Stimulated activated CD8-positive, alpha-beta memory T cell treated with anti-CD3 and anti-CD28 coated beads, Interleukin-4, amount 100 ng/mL, for 4 hours (primary cell): ENCODE measurements at places on chromosomes 6 and 20.

DNA sequence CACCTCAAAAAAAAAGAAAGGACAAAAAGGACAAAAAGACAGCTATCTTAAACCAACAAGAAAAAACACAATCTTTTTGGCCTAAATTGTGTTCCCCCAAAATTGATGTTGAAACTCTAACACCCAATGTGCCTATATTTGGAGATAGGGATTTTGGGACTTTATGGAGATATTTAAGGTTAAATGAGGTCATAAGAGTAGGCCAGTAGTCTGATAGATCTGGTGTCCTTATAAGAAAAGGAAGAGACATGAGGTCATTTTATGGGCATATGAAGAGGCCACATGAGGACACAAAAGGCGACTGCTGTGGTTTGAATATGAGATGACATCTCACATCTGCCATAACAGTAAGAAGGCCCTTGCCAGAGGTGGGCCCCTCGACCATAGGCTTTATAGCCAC is 49.5 kb downstream of the TRIM38 start:
- no peak for DNase-seq

DNA sequence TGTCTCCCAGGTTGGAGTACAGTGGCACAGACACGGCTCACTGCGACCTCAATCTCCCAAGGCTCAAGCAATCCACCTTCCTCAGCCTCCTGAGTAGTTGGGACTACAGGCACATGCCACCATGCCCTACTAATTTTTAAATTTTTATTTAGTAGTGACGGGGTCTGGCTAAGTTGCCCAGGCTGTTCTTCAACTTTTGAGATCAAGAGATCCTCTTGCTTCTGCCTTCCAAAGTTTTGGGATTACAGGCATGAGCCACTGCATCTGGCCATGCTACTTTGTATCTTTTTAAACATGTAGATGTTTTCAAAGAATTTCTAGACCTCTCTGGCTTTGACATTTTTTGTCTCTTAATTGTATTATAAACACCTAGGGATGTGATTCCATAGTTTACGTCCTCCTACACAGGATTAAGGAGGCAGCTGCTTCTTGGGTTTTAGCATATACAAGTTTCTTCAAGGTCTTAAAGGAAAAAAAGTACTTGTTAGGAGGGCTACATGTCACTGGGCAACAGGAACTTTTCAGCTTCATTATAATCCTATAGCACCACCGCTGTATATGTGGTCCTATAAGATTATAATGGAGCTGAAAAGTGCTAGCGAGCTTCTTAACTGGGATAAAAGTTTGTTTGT is 1.3 kb downstream of the ADAT2 start:
- no peak for DNase-seq

GRCh38 chr20:22584522-22584921 is at the start of gene FOXA2:
Gene FOXA2 (minus strand): TSS chr20:22584572. CDS start chr20:22584278, 294 bp downstream.
- DNase-seq: no peak

DNA sequence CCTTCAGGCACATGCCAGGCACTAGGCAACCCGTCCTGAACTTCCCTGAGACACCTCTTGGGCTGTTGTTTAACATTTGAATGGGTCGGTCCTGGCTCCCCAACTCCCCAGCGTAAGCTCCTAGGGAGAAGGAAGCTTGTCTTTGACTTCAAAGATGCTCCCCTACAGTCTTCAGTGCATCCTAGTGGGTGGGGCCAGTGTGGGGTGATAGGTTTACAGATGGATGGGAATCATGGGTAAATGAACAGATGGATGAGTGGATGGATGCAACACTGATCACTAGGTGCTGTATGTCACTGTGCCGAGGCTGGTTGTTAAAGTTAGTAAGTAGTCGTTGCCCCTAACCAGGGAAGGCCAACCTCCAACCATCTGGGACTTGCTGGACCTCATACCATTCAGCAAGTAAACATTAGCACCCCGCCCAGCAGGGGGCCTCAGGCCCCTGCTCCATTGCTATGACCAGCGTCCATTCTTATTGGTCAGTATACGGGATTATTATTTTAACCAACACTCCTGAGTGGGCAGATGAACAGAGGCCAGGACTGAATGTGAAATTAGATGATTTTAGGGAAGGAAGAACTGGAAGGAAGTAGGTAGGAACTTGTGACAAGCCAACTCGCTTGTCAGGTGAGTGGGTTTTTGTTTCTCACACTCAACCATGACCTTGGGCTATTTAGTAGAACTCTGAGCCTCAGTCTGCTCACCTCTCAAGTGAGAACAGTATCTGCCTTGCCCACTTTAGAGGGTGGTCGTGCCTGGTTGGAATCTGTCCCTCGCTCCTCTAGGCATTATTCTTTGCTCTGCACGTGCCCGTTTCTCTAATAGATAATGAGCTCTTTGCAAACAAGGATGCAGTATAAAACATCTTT is 82.9 kb upstream of the FOXP4 start:
- DNase-seq: no peak

GRCh38 chr6:167679790-167680604 is 146.7 kb upstream of the AFDN start:
- no peak for DNase-seq

DNA sequence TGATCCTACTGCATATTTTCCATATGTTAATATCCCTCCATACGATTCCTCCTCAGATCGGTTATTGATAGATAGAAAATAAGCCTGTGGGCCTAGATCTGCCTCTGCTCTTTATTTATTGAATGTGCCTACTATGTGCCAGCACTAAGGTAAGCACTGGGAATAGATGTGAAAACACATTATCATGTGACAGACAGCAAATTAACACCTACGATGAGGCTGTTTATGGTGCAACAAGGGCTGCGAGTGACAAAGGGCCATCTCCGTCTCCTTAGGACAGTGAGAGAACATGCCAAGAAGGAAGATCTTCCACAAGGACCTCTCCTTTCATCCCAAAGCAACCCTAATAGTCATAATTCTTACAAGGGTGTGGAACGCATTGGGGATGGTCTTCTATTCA is 90.5 kb downstream of the MYB start:
- DNase-seq: no peak

DNA sequence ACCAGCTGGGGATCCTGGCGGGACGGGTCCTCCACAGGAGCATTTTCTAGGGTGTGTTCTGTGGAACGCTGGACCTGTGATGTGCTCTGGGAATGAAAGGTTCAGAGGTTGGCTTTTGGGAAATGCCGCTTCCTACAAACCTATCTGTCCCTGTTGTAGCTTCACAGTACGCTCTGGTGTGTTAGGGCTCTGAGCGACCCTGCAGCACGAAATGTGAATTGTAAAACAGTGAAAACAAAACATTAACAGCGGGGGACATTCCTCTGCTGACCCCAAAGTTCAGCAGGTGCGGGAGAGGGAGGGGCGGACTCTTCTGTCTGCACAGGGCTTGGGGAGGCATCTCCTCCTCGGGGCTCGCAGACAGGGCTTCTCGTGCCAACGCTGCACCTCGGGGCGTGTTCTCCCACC is 155.9 kb downstream of the NRN1 start:
- DNase-seq: no peak

- DNase-seq: no peak
Observed at GRCh38 chr6:22921828-22922227, 352.5 kb downstream of the HDGFL1 start.

DNA sequence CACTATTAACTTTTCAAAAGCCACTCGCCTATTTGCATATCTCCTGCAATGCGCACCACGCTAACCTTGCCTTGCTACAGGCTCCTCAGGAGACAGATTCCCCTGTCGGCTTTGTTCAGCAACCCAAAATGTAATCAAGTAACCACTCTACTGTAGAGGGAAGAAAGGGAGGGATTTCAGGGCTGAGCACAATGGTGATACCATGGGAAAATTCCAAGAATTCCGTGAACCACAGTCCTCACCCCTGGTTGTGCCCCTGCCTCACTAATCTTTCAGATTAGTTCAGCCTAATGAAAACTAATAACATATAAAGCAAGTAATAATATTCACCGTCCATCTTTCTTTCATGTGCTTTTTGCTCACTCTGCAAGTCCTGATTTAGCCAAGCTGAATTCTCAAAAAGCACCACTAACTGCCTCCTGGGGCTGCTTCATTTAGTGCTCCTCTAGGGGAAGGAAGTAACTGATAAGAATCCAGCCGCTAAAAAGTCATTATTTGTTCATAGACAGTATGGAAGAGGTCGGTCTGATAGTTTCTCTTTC is 6.6 kb downstream of the CITED2 start:
- no peak for DNase-seq

DNA sequence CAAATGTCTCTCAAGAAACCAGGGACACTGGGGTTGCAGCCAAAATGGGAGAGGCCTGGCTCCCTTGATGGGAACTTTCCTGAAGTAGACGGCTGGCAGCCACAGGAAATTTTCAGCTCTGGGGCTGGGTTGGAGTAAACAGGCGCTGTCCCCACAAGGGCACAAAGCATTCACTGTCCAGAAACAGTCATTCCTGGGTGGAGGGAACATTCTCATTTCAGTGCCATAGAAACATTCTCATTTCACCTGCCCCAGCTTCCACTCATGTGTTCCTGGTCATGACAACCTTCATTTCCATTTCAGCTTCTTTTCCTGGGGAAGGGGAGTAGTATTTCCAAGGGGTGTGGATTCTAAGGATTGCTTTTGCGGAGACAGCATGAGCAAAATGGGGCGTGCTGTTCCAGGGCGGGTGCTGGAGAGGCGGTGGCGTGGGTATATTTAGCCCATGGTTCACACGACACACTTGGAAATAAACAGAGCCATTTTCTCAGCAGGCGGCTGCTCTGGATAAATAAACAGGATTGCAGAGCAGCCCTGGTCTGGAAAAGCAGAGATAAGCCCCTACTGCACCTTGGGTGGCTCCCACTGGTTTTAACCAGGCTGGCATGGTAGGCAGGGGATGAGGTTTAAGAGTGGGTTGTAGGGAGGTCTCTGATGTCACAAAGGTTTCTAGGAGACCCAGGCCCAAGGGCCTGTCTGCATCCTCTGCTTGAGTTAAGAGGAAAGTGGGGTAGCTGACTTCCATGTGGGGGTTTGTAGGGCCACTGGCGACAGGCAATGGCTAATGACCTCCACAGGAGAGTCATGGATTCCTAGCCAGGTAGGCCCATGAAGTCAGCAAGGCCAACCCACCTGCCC is 32.9 kb downstream of the COX4I2 start:
- no peak for DNase-seq

DNA sequence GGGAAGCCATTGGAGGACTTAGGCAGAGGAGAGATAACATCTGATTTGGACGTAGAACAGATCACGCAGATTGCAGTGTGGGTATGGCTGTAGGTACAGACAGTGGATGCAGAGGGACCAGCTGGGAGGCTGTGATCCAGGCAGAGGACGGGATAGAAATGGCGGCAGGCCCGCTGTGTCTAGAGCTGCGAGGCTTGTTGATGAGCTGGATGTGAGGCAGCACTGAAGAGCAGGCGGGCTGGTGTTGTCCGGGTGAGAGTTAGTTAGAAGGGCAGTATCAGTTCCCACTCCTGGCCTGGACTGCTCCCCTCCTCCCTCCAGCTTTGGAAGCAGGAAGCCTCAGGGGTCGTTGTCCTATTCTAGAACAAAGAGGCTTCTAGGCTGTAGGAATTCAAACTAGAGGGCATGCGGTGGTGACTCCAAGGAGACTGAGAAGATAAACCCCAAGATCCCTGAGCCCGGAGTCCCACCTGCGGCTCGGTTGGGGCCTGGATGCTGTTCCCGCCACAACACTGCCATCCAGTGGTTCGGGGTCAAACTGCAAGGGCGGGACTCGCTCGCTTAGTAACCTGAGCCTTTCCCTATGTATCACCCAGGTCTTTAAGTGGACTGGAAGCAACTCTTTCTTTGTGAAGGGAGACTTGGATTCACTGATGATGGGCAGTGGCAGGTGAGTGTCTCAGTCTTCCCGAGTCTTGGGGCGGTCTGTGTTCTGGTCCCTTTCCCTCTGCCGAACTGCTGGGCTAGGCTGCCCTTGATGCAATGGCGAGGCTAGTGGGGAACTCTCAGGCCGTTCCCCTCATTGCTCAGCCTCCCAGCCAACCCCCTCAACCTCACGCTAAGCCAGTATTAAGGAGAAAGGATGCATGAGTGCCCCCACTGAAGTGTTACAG is 11.2 kb downstream of the TLDC2 start:
- DNase-seq: peak; percentile 34

DNA sequence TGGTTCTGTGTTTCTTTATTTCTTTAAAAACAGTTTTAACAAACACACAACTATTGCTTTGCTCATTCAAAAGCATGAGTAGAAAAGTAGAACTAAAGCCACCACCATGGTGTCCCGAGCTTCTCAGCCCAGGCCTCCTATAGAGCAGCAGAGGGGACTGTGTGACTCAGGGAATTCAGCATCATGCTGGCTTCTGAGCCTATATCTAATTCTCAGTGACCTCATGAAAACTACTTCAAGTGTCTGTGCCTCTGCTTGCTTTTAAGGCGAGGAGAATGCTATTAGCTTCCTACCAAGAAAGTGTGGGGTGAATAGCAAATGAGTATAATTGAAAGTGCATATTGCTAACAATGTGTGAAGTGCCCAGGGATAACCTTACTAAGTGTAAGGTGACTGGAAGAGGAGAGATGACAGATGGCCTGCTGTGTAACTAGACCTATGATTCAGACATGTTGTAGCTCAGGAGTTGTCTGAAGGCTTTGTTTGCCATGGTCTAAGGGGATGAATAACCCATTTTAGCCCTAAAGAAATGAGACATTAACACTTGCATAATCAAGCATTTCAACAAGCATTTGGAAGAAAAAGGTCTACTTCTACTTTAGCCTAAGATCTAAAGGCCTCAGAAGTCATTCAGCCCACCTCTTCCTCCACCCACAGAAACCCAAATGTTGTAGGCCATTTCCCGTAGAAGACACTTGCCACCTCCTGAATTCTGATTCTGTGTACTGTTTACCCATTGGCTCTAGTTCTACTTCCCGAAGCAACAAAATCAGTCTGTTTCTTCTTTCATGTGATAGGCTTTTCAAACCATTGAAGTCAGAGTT is 121.5 kb upstream of the ARG1 start:
- no peak for DNase-seq

DNA sequence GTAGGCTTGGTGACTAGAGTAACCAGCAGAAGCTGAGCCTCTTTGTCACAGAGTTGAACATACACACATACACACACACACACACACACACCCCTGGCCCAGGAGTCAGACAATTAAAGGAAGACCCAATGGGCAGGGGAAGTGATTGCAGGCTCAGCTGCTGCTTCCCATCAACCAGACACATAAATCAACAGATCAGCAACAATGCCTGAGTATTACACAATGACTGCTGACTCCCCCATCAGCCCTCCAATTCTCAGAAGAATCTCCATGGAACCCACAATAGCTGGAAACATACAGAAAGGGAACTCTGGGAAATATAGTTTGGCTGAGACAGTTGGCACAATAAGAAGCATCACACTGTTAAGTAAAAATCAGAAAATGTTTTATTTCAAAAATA is 270.4 kb upstream of the PLCB4 start:
- no peak for DNase-seq

DNA sequence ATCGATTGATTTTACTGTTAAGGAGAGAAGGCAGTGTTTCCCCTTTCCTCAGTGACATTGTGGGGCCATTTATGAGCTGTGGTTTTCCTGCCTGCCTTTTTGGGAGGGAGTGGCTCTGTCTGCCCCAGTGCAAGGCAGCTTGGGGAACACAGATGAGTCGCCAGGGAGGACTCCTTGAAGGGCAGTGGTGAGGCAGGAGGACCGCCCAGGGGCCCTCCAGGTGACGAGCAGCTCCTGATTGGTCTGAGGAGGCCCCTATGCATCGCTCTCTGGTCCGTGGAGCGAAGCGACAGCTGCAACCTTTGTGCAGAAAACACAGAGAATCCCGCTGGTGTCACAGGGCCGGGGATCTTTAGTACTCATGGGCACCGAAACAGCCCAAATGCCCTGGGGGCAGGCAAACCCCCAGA is 100.3 kb downstream of the TMEM242 start:
- DNase-seq: no peak

- no peak for DNase-seq
Observed at GRCh38 chr20:59451641-59452040, 151.2 kb downstream of the EDN3 start.

GRCh38 chr20:37162646-37163045 is 16.5 kb upstream of the RPN2 start:
- DNase-seq: no peak
